ENCODE measurements at places on chromosomes 6 and 20.

GRCh38 chr6:64280569-64280968 lies 645.0 kb downstream of the PHF3 start:
- DNase-seq, result no peak

DNA sequence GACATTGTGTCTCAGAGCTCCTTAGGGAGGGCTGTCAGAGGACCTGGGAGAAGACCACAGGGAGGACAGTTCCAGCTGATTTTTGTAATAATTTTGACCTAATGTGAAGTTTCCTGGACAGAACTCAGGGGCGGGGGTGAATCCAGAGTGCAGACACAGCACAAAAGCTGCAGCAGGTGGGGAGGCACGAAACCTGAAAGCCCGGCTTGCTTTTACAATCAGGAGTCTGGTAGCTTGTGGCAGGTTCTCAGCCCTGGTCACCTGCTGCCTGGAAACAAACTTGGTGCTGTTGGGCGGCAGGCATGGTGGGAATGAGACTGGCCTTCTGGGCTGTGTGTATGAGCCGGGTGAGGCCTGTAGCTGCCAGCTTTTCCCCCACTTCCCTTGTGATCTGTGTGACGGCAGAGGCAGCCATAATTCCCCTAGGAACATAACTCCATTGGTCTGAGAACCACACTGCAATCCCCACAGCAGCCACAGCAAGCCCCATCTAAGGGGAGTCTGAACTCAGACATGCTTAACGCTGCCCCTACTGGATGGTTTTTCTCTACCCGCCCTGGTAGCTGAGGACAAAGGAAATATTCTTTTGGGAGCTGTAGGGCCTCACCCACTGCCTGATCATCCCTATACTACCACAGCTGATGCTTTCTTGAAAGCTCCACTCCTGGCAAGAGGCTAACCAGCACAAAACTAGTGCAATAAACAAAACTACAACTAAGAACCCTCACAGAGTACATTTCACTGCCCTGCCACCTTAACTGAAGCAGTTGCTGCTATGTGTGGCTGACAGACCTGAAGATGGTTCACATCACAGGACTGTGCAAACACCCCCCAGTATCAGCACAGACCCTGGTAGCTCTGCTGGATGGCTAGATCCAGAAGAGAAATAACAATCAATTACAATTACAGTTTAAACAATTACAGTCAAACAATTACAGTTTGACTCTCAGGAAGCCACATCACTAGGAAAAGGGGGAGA lies 1055.1 kb upstream of the GJE1 start:
- DNase-seq, result no peak

GRCh38 chr6:15507221-15507620 lies 155.6 kb downstream of the DTNBP1 start:
- no peak for DNase-seq

DNA sequence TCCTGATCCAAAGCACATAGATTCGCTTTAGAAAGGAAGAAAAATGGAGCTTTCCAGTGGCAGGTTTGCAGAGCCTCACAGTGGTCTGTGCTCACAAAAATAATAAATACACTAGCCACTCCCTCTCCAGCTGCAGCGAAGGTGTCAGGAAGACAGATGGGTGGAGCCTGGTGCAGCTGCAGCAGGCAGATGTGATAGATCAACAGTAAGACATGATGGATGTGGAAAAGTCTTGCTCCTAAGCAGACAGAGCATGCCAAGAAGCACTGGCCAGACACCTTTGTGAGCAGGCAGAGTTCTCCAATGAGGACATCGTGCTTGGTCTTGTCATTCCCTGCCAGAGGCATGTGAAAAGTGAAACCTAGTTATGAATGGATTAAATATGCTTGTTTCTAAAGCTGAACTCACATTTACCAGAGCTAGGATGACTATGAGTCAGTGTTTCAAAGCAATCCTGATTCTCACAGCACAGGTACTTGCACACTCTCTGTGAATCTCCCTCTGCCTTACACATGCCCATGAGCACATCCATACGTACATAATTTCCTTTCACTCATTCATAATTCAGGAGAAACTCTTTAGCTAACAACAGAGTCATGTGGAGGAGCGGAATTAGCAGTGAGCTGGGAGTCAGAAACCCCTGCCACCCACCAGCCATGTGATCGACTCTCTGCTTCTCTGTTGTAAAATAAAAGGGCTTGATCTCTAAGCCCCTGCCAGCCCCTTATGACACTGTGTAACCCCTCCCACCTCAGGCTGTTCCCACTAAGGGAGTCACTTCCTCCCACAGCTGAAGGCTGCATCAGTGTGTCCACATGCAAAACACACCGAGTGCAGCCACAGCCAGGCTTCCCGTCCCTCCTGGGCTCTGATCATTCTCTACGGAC lies 111.2 kb downstream of the SCML4 start:
- no peak for DNase-seq

DNA sequence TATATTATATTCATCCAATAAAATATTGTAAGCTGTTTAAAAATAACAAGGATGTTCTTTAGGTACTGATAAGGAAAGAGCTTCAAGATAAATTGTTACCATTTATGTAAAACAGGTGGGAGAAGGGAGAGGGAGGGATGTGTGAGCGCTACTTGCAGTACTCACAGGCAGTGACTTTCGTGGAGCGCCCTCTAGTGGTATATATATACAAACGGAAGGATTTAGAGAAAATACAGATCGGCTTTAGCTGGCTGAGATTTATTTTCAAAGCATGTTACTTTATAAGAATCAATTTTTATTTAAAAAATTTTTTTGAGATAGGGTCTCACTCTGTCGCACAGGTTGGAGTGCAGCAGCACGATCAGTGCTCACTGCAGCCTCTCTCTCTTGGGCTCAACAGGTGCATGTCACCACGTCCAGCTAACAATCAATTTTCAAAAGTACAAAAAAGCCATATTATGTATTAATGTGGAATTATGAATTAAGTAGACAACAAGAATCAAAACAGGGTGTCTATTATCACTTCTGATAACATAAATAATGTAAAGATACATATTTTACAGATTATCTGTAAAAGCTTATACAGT lies 3.3 kb upstream of the MOG start:
- DNase-seq, result no peak
